ENCODE measurements at places on chromosomes 6 and 20.
A peak's percentile ranks its signal among the peaks of the same experiment; 100 is the strongest.

GRCh38 chr6:26097268-26097875 is 10.1 kb downstream of the HFE start:
- peak; percentile 71 for DNase-seq

DNA sequence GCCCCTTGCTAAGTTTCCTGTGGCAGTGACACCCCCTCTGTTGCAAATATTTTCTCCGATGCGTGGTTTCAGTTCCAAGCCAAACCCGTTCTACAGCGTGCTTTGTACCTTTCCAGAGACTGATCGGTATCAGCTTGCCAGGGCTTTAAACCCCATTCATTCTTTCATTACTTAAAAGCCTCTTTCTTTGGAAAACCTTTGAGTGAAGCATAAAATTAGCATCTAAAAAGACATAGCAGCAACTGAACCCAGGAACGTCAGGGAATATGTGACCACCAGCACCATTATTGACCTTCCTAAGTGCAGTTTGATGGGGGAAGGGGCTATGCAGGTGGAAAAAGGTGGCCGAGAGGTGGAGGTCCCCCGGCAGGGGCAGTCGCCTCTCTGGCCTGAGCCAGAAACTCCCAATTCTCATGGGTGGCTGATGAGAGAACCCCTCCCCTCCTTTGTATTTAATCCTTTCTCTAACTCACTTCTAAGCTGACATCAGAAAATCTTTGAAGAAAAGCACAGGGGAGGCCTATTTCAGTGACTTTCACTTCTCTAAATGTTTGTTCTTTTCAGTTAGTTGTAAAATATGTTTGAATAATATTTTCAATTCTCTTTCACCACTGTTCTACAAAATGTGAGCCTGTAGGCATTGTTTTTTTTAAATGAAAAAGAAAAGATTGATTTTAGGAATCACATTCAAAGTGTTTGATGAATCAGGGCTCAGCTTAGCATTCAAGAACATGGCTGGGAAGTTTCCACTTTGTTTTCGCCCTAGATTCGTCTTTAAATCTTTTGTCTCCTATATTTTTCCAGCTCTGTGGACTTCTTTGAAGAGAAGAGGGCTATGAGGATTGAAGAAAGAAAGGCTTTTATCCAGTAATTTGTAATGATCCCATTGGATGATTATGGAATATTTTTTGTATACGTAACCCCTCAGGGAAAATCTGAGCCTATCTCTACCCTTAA is 89.2 kb downstream of the RSPH3 start:
- peak; percentile 6 for DNase-seq

DNA sequence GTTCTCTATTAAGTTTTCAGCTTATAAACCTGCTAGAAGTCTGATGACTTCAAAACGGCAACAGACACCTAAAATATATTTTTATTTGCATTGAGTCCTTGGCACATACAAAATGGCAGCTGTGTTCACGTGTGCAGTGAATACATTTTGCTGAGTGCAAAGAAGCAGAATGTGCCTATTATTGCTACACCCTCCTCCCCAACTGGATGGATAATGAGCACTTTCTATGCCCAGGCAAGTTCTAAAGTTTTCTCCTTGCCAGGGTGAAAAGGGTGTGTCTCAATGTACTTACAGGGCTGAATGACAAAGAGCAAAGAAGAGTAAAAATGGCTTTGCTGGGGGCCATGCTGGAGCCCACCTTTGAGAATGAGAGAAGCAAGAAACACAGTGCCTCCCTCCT is 4.0 kb upstream of the FERMT1 start:
- no peak for DNase-seq

- no peak for DNase-seq
These were observed 101.8 kb downstream of the PHACTR1 start for GRCh38 chr6:12818324-12818723.

- DNase-seq: peak; percentile 63
These were observed 838 bp downstream of the TNFAIP3 start for GRCh38 chr6:137867685-137868509.

- peak; percentile 44 for DNase-seq
These were observed 527 bp downstream of the TOMM34 start for GRCh38 chr20:44959638-44960102.

GRCh38 chr6:7763881-7764280 is 38.0 kb downstream of the BMP6 start:
- no peak for DNase-seq

- DNase-seq: no peak
These were observed 30.4 kb downstream of the NSFL1C start for GRCh38 chr20:1436263-1436662.

DNA sequence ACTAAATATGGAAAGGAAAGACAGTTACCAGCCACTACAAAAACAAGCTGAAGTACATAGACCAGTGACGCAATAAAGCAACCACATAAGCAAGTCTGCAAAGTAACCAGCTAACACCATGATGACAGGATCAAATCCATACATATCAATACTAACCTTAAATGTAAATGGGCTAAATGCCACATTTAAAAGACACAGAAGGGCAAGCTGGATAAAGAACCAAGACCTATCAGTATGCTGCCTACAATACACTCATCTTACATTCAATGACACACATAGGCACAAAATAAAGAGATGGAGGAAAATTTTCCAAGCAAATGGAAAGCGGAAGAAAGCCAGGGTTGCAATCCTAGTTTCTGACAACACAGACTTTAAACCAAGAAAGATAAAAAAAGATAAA is 24.1 kb downstream of the HLA-C start:
- DNase-seq: no peak

- no peak for DNase-seq
These were observed 27.6 kb upstream of the HACE1 start for GRCh38 chr6:104887350-104887749.

- no peak for DNase-seq
These were observed 25.3 kb upstream of the ZNFX1 start for GRCh38 chr20:49303065-49303552.

DNA sequence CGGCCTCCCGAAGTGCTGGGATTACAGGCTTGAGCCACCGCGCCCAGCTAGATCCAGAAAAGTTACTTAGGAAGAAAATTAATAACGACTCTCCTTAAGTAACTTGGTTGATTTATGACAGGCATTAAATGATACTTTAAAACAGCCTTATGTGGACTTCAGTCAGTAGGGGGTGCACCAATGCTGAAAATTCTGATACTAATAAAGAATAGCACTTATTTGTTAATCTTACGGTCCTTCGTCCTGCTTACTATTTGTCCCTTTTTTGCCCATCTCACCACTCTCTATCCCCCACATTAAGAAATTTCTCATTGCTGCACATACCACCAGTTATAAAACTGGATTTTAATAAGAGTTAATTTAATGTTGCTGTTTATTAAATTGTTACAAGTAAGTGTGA is 12.7 kb upstream of the PRELID3B start:
- DNase-seq: no peak

DNA sequence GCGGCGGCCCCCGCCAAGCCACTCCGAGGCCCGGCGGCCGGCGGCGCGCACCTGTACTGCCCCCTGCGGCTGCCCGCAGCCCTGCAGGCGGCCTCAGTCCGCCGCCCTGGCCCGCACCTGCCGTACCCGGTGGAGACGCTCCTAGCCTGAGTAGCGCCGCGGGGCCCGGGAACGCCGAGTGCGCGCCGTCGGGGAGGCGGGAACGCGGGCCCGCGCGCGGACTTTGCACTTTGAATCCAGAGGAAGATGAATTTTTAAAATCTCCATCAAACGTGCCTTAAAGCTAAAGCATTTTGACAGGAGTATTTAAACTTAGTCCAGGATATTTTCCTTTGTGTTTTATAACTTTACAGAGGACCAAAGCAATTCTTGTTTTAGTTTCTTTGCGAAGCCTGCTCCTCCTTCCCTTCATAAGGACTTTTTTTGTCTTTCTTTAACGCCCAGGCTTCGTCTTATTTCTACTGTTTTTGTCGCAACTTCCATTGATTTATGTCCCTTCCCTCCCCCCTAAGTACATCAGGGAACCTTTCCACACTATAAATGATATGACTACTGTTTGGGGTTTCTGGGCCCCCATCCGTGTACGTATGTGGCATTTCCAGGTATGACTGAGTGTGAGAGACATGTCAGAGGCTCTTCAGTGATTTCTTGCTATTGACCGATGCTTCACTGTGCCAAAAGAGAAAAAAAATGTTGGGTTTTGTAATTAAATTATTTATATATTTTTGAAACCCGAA is 2.0 kb downstream of the FOXQ1 start:
- peak; percentile 32 for DNase-seq

GRCh38 chr20:62666736-62667529 is 24.6 kb downstream of the SLCO4A1 start:
- no peak for DNase-seq

- DNase-seq: no peak
These were observed 265.3 kb downstream of the UST start for GRCh38 chr6:149012040-149012545.

GRCh38 chr6:134585517-134585873 is 267.6 kb upstream of the SGK1 start:
- DNase-seq: no peak

GRCh38 chr20:64044484-64045247 is 4.8 kb downstream of the SOX18 start:
- DNase-seq: no peak

GRCh38 chr20:18405826-18406225 is 61.0 kb downstream of the DZANK1 start:
- no peak for DNase-seq

GRCh38 chr6:151412909-151413308 is 21.6 kb upstream of the ZBTB2 start:
- DNase-seq: no peak

DNA sequence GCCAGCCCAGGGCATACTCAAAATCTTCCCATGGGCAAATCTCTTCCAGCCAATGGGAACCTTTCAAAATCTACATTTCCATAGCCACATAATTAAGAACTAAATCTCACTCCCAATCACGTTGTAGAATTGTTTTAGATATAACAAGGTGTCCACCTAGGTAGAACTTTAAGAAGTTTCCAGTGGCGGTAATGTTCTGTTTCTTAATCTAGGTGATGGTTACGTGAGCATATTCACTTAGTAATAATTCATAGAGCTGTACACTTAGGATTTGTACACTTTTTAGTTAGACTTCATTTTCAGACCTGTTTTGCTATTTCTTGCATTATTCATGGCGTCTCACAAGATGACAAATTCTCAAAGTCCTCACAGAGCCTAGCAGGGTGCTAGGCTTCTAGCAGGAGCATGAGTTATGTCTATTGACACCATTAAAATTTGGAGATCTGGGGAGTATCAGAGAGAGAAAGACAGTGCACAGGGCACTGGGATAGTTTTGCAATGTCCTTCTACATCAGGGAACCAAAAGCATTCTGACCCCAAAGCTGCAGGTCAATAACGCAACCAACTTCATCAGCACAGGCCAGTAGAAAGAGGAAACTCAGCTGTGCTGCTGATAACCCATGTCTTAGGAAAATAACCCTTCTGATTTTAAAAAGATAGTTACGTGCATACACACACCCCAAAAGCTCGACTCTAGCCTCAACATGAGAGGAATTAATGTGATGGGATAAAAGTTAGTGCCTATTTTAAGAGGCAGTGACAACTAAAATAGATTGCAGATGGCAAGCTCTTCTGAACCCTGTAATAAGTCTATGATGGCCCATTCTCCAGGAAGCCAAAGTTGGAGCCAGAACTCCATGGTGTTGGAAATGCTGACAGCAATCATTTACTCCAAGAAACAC is 518.1 kb upstream of the JARID2 start:
- DNase-seq: no peak

- no peak for DNase-seq
These were observed 55.4 kb downstream of the ZDHHC14 start for GRCh38 chr6:157436219-157436943.
